Right ventricle myocardium superior (tissue), 1 donor: ENCODE measurements at places on chromosomes 4 and X. TPM values are rescaled to one million over a fixed set of nuclear protein-coding genes. Genes with fewer than 3 reads are reported as not detected.

The AADAT gene
- total RNA-seq, result 1.6 TPM

The JADE3 gene
- total RNA-seq, result 7.8 TPM

The SLC2A9 gene
- 8.8 TPM for total RNA-seq

The SASH3 gene
- total RNA-seq, result 2.2 TPM

The PWWP3B gene
- total RNA-seq, result 9.2 TPM

The UGT2B7 gene
- not detected for total RNA-seq

GRCh38 chr4:41655177-41655576, 93.3 kb downstream of the PHOX2B start:
- no peak for DNase-seq

- no peak for DNase-seq
Measured at GRCh38 chr4:121076416-121076815, 4.1 kb upstream of the NDNF start.

GRCh38 chr4:184315675-184316359, 98.1 kb upstream of the ENPP6 start:
- no peak for DNase-seq

GRCh38 chr4:154044742-154045485, 256.0 kb upstream of the SFRP2 start:
- DNase-seq, result no peak

GRCh38 chr4:113901994-113902787, 77.3 kb downstream of the ARSJ start:
- DNase-seq, result no peak

DNA sequence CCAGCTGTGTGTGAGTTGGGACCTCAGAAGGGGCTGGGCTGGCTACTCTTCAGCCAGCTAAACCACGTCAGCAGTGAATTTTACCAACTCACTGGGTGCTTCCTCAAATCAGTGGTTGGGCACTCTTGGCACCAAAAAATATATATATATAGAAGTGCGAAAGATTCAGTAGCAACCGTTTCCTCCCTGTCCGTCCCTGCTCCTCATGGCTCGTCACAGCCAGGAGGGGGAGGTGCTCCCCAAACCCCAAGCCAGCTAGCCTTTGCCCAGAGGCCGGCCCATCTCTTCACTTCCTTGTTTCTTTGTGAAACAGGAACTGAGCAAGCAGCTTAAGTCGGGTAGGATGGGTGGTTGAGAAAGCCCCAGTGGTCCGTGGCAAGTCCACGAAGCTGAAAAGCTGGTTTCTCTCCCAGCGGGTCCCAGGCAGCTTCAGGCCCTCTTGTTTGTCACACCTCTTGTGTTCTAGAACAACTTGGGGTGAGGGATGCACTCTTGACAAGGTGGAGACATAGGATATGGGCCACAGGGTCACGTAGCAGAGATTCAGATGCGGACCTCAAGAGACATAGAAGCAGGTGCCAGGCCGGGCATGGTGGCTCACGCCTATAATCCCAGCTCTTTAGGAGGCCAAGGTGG, 6.8 kb upstream of the SASH3 start:
- DNase-seq, result peak; percentile 71

- DNase-seq, result peak; percentile 87
Measured at GRCh38 chr4:2266181-2266580, 4.3 kb upstream of the MXD4 start.

- DNase-seq, result no peak
Measured at GRCh38 chr4:26150948-26151347, 169.9 kb upstream of the RBPJ start.

DNA sequence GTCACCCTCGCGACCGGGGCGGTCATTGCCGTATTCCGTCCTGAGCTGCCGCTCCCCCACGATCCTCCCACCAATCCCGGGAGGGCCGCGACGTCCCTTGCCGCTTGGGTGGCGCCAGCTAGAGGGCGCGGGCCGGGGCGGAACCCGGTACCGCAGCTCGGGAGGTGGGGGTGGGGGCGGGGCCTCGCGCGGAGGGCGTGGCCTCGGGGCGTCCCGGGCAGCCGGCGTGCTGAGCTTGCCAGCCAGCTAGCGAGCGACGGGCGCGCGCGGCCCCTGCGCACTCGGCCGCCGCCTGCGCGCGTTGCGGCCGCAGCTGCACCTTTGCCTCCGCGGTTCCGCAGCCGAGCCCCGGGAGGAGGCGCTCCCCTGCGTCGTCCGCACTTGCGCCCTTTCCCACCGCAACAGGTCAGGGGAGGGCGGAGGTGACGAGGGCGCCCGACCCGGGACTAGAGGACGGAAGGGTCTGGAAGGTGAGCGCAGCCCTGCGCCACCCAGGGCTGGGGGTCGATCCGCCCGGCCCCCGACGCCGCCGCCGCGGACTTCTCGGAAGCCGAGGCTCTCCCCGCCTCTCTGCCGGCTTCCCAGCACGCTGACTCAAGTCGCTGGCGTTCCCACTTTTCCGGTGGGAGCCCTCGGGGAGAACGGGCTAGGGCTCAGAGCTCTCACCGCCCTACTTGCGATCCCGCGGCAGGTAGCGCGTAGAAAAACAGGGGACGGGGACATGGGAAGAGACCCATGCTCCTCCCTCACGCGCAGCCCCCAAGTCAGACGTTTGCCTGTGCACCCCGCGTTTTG, at the start of gene AFF1:
TSS of gene AFF1 (plus strand) at position 241 of the 795 bp plus-strand sequence. CDS start 13,523 bp downstream, outside the sequence.
- DNase-seq, result peak; percentile 95

DNA sequence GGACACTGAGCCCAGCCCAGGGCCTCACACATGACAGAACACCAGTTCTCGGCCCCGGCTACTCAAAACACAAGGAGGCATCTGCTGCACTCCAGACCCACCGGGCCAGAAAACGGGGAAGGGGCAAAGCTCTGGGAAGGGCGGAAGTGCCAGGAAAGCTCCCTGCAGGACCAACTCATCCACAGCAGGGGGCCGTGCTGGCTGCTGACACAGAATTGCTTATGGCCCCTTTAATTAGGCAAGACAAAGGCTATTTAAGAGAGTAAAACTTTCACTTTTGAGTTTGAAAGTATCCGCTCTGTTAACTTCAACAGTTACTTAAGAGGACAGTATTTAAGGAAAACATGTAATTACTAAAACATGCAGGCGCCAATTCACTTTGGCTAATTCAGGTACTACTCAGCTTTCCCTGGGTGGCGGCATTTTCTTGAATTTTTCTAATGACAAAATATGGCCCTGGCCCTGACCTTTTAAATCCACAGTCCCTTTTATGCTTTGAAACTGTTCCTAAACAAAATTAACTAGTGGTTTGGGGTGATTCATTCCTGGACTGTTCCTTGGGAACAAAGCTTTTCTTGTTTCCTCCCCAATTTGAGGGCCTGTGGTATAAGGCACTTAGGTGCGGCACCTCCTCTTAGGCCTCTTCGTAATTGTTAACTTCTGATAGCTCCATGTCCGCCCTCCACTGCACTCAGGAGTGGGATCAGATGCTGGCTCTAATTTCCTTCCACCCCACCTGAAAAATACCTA, 40.4 kb downstream of the NSG1 start:
- no peak for DNase-seq
